ENCODE measurements at places on chromosomes 2 and 18.

- no peak for DNase-seq
These were observed 49.7 kb downstream of the TNS1 start for GRCh38 chr2:217953011-217953481.

DNA sequence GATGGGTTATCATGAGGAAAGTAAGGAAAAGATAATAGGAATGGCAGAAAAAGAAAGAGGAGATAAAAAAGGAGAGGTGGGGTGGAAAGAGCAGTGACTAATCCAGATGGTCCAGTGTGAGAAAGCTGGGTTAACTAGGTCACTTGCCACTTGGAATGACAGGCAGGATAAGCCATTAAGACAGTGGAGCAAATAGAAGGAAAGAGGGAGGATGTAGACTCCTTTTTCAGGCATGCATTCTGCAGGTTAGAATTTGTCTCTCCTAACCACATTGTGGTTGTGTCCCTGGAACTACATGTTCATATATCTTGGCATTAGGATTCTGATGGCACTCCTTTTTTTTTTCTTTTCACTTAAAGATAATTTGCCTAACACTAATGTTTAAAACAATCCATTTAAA, 13.4 kb upstream of the NEMP2 start:
- no peak for DNase-seq

DNA sequence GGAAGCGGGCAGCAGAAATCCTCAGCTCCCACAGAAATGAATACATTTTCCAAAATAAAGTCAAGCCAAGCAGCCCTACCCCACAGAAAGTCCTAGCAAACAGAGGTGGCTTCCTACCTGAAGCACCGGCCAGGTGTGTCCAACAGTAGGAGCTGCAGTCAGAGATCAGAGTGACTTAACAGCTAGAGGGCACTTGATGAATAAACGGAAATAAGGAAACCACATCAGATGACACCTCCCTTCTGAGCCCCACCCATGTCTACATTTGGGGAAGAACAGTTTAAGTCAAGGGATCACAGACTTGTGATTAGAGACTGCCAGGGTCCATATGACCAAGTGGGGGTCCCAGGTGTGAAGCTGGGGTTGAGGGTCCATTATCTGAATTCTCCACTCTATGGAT, at the start of gene CXCR1:
Gene CXCR1, minus strand, starts transcription at position 172 of the 400 bp plus-strand sequence. CDS start 1,751 bp downstream, outside the sequence.
- no peak for DNase-seq

DNA sequence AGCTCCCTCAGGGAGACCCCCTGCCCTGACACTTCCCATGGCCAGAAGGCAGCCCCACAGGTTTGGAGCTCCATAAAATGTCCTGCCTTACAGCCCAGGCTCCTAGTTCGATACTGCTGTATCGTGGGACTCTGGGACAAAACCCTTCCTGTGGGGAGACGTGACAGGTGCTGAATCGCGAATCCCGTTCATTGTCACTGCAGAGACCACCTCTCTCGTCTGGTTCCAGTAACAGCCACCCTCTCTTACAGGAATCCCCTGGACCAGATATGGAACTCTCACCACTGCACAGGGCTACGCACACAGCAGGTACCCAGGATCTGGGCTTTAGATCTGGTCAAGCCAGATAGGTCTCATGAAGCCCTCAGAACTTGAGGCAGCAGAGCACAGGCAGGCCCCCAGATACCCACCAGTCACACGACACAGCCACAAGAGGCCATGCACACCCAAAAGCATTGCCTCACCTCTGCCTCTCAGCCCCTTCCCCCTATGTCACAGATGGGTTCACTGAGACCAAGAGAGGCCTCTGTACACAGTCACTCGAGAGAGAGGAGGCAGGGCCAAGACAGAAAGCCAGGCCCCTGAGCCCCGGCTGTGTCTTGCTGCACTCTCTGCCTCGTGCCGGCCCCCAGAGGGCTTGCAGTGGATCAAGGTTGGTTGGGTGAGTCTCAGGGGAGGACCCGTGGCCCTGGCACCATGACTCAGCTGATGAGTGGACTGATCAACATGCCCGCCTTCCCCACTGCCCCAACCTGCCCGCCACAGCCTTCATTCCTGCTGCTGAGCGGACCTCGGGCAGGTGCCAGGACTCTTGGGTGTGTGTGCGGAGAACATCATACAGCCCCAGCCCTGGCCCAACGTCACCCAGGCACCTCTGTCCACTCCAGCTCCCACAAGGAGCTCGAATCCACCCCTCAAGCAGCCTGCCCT, 7.6 kb downstream of the SDC1 start:
- DNase-seq, result no peak

DNA sequence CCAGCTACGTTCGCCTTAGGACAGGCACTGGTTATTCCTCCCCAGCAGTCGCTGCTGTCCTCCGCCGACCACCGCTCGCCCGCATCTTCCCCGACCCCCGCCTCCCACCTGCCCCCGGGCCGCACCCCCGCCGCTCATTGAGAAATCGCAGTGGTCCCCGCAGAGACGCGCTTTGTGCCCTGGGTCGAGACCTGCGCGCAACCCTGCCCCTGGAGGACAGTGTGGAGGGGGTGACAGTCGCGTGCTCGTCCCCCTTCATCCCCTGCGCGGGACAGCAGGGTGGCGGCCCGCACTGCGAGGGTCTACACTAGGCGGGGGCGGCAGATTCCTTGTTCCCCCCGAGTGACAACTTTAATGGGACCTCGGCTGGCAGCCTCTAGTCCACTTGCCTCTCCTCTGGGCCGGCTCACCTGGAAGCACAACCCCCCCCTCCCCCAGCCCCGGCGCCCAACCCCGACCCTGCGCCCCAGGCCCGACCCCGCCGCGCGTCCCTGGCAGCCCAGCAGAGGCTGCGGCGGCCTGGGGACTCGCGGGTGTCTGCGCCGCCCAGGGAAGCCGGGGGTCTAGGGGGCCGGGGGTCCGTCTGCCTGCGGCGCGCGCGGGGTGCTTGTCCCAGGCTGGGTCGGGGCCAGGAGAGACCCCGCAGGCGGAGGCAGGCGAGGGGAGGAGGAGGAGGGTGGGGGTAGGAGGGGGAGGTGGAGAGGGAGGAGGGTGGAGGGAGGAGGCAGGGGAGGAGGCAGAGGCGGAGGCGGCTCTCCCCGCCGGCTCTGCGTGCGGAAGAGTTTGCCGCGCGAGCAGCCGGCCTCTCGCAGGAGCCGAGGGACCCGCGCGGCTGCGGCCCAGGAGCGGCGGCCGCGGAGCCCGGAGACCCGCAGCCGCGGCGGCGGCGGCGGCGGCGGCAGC, at the start of gene NPAS2:
Gene NPAS2, plus strand, starts transcription at position 770 of the 903 bp plus-strand sequence. CDS start 84,616 bp downstream, outside the sequence.
- DNase-seq, result no peak

- DNase-seq, result no peak
These were observed 17.4 kb upstream of the SAG start for GRCh38 chr2:233290051-233290845.

DNA sequence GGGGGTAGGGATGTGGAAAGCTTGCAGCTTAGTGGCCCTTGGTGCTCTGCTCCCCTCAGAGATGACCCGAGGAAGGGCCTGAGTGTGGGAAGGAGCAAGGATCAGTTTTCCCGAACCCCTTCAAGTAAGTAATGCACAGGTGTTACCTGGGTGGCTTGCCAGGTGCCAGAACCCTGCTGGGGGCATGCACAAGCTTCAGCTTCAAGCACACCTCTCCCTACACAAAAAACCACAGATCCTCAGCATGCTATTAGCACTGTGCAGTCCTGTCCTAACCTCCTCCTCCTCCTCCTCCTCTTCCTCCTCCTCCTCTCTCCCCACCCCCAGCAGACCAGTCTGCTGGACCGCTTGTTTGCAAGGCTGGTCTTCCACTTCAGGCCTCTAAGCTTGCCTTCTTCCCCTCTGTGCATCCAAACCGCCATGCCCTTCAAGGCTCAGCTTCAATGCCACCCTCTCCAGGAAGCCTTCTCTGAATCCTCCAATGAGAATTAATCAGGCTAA, 114.8 kb downstream of the ACAA2 start:
- no peak for DNase-seq

GRCh38 chr2:27263287-27264252, 723 bp upstream of the SLC30A3 start:
- DNase-seq, result no peak

GRCh38 chr2:236706288-236706687, 136.7 kb downstream of the ACKR3 start:
- DNase-seq, result no peak

DNA sequence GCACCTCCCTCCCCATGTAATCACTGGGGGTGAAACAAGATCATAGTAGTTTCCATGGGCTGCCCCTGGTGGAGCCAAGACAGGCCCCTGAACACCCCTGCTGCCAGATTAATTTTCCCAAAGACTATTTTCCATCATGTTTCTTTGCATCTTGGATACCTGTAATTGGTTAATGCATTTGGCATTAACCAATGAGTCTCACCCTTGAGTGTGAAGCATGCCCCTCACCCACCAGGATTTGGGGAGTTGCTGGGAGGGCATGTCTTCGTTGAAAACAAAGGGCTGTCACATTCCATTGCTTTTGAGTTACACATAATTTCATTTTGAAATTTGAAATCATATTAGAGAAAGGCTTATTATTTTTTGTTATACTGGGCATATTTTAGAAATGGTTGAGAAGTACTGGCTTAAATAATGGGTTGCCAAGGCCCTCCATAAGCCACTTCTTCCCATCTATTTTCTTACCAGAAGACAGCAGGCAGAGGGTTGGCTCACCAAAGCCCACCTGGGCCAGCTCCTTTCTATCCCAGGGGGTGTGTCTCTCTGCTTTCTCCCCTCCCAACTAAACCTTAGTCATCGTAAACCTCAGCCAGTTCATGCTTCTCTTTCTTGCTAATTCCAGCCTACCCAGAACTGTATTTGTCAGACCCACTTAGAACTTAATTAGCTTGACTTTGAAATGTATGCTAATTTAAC, 51.8 kb downstream of the ATIC start:
- no peak for DNase-seq

GRCh38 chr2:43087413-43087812, 139.0 kb downstream of the ZFP36L2 start:
- DNase-seq, result no peak

GRCh38 chr2:136008205-136008865, 22.9 kb upstream of the DARS1 start:
- DNase-seq, result peak; percentile 46

DNA sequence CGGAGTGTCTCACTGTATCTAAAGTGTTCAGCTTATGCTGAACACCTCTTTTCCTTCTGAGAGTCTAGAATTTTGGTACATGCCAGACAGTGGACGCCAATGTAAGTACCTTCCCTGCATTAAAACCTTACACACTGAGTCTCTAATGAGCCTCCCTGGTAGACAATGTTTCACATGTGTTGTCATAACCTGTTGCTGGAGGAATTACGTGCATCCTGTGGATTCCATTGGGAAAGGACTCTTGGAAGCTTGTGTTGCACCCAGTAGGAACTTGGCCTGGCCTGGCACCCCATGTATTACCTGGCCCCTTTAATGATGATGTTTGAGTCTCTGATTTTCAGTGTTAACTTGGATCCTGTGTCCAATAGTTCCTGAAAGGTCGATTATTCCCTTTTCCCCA, 20.5 kb downstream of the CHCHD5 start:
- DNase-seq, result no peak

- no peak for DNase-seq
These were observed 34.6 kb upstream of the SP9 start for GRCh38 chr2:174300114-174300513.

DNA sequence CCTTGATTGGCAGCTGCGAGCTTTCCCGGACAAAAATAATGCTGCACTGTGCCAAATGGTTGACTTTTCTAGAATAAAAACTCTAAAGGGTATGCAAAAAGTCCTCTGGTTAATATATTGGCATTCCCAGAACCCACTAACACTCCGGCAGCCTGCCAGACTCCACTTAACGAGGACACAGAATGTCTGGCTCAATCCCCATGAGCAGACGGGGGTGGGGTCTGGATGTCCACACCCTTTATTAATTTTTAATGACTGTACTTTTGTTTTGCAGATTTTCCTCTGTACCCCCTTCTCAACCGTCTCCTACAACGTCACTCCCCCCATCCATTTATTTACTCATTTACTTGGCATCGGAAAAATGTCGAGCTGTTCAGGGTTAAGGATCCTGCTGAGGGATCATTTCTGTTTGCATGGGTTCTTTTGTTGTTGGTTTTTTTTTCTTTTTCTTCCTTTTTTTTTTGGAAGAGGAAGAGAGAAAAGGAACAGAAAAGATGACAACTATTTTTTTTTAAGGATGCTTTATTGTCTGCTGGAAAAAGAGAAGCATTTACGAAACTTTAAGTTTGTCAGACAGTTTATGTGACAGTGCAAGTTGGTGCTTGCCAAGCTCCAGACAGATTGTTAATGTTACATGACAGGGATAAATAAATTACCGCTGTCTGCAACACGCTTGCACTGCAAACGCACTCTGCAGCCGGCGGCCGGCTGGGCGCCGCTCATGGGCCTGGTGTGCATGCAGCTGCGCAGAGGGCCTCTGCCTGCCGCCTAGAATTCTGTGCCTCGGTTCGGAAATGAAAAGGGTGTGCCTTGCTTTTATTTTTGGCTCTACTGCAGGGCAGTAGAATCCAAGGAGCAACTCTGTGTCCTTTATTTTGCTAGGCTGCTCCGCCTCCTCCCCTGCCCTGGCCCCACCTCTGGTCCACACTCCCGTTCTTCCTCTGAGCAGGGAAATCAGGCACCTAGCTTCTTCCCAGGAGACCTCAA, 3.6 kb downstream of the LDLRAD4 start:
- no peak for DNase-seq

- no peak for DNase-seq
These were observed 52.4 kb downstream of the ASAP2 start for GRCh38 chr2:9258953-9259399.

DNA sequence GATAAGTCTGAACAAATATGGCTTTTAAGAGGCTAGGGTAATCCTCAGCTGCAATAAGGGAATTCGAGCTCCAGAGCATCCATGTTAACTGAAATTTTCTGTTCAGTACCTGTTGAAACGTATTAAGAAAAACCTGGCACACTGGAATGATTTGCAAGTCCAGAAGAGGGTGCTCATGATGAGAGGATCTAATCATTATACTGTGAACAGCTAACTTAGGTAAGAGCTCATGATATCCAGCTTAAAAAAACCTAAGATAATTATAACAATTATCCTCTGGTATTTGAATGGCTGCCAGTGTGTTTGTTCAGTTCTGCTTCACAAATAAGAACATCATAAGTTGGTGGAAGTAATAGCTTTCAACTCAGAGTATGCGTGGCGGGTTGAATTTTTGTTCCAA, 1118.3 kb upstream of the DDX18 start:
- no peak for DNase-seq

DNA sequence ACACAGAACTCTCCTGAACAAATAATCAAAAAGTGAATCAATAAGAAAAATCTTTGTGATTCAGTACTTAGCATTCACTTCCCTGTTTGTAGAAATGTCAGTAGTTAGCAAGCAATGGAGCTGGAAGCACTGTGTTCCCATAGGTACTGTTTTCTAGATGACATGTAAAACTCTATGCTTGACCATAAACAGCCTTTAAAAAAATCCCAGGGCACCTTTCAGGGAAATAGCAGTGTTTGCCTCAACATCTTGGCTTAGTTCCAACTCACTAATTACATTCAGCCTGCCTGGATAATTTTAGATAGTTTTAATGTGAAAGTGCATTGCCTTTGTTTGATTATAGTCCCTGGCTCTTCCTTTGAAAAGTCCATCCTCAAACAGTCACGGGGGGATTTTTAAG, 721.8 kb downstream of the ERBB4 start:
- no peak for DNase-seq
